ENCODE measurements at places on chromosomes 1 and 21.

DNA sequence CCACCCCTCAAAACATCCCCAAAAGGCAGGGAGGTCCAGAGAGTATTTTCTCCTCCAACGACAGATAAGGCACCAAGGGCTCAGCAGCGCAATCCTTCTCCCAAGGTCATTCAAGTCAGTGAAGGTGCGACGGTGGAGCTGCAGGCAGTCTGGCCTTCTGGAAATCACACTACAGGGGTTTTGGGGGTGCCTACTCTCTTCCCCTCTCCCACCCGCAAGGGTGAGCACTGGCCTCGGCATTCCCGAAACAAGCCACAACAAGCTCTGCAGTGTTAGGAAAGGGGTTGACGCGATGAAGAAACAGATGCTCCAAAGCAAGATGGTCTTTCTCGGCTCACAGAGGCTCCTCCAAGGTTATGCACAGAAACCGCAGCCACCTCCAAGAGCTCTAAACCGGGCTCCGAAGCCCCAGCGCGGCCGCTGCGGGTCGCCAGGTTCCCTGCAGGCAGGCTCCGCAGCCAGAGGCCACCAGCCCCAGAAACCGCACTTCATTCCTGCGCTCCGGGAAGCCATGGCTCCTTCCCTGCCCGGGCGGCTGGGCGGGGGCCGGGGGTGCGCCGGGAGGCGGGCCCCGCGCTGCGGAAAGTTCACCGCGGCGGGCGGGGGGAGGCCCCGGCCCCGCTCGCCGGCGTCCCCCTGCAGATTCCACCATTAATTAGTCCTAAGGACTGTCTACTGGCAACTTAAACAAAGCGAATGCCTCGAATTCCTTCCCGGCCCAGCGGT is 1.1 kb downstream of the LUZP1 start:
- peak; percentile 50 for DNase-seq

- no peak for DNase-seq
Measured at GRCh38 chr21:16072221-16072620, 342.4 kb downstream of the USP25 start.

GRCh38 chr1:237241038-237241437 is 199.1 kb downstream of the RYR2 start:
- no peak for DNase-seq

DNA sequence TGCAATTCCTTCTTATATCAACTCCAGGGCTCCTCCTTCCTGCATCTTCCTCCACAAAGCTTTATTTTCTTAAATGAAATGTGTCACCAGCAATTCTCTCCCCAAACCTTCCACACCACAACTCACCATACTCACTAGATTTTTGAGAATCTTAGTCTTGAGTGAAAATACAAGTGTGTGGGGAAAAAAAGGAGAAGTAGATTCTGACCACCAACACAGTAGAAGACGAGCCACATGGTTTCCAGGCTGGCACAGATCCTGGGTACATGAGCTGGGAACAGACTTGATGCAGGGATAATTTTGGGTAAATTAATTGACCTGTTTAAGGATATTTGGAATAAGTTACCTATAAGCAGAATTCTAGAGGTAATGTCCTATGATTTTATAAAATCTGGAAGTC is 72.8 kb upstream of the KCNJ15 start:
- DNase-seq = no peak

- no peak for DNase-seq
Measured at GRCh38 chr1:41800311-41800829, 118.4 kb downstream of the HIVEP3 start.

DNA sequence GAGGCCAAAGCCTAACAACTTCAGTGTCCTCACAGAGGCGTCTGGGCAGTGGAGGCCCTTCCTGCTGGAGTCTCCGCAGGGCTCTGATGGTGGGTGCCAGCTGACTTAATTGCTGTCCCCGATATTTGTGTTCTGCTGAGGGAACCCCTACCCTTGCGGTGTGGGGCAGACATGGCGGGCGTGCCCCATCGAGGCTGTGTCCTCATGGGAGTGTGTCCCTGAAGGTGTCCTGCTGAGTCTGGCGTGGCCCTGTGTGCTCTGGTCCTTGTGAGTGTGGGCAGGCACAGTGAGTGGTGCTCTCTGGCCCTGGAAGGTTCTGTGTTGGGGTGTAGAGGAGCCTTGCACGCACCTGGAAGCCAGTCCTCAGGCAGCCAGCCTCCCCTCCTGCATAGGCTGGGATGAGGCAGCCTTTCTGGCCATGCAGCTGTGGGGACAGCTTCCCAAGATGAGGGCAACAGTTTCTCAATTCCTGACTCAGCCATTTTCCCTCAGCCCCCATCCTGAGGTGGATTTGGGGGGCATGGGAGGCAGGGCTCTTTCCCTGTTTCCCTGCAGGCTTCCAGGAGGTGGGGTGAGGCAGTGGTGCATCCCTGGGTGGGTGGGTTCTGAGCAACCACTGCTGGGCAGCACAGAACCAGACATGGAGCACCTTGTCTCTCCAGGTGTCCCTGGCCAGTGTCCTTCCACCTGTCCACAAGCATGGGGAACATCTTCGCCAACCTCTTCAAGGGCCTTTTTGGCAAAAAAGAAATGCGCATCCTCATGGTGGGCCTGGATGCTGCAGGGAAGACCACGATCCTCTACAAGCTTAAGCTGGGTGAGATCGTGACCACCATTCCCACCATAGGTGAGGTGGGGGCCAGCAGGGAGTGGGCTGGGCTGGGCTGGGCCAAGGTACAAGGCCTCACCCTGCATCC is 6.5 kb downstream of the C1orf35 start:
- DNase-seq = no peak

- DNase-seq = no peak
Measured at GRCh38 chr21:33546086-33546485, 3.2 kb downstream of the SON start.

DNA sequence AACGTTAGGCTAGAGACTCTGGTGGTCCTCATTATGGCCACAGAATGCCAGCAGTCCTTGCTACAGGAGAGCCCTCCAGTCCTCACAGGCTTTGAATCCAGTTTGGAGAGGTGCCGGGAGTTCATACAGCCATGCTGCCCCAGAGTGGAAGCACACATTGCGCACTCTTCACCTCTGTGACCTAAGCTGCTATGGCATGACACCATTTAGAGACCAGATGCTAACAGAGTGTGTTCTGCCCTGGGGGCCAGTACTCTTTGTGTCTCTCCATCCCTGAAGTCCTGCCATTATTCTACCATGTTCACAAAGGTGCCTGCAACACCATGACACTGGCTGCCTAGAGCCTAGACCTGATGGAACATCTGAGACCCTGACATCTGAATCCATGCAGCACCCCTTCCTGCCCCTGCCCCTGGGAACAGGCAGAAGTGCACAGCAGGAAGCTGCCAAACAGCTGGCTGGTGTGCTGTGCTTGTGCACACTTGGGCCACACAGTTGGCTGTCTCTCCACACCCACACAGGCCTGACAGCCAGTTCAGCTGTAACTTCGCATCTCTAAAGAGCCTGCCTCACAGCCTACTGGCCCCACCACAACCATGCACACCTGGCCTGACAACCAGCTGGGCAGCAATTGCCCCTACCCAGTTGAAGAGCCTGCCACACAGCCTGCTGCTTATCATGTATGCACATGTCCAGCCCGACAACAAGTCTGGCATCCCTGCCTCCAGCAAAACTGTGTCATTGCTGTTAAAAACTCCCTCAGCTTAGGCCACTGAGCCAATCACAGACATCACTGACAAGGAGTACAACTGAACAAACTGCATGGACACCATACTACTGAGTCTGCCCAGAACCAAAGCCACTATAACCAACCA is 49.1 kb downstream of the MCOLN2 start:
- no peak for DNase-seq

DNA sequence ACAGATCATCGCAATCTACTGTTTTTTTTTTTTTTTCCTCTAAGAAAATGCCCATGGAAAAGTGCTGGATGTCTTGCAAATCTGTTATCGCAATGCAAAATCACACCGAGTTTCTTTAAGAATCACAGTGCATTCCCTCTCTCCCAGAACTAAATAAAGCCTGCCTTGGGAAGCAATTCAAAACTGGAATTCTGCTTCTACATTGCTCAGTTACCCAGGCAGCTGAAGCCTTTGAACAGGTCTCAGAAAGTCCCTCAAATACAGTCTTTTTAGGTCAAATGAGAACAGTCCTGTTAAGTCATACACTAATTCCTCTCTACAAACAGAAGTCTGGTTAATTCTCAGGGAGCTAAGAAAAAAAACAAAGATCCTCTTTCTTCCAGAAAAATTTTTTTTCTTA is 46.3 kb downstream of the SLC30A10 start:
- no peak for DNase-seq

DNA sequence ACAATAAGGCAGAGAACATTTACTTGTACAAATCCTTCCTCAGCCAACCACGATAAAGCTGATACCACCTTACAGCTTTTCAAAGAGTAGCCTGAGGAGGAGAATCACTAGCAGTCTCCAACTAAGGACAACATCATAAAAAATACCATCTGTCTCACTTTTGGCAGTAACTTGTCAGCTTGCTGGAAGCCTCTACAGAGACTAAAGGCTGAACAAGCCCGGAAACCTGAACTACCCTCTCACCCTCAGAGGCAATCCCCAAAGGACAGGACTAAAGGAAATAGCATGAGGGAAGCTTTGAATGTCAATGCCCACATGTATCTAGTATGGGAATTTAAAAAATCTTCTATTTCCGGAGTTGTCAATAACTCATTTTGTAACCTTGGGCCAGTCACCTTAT is 10.6 kb downstream of the SRSF4 start:
- no peak for DNase-seq

GRCh38 chr1:150332651-150333290 is 11.4 kb downstream of the PRPF3 start:
- no peak for DNase-seq

- peak; percentile 8 for DNase-seq
Measured at GRCh38 chr1:230636575-230637148, 5.6 kb upstream of the COG2 start.

DNA sequence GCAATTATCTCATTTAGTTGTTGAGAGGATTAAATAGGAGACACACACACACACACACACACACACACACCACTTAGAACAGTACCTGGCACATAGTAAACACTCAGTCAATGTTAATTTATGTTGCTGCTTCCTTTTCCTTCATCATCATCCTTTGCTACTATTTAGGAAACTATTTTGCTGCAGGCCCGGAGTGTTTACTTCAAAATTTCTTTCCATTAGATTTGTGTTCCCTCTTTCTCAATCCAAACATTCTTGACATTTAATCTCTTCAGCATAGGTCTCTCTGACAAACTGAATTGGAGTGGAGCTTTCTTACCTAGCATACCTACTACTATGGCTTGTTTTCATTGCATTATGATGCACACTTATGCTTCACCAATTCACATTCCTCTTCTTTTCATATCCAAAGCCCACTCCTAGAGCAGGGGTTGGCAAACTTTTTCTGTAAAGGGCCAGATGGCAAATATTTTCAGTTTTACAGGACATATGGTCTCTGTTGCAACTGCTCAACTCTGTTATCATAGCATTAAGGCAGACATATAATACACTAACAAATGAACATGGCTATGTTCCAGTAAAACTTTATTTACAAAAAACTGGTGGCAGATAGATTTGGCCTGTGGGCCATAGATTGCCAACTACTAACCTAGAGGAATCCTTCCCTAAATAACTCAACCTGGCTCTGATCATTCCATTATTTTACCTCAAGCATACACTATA is 49.5 kb downstream of the SCMH1 start:
- no peak for DNase-seq

DNA sequence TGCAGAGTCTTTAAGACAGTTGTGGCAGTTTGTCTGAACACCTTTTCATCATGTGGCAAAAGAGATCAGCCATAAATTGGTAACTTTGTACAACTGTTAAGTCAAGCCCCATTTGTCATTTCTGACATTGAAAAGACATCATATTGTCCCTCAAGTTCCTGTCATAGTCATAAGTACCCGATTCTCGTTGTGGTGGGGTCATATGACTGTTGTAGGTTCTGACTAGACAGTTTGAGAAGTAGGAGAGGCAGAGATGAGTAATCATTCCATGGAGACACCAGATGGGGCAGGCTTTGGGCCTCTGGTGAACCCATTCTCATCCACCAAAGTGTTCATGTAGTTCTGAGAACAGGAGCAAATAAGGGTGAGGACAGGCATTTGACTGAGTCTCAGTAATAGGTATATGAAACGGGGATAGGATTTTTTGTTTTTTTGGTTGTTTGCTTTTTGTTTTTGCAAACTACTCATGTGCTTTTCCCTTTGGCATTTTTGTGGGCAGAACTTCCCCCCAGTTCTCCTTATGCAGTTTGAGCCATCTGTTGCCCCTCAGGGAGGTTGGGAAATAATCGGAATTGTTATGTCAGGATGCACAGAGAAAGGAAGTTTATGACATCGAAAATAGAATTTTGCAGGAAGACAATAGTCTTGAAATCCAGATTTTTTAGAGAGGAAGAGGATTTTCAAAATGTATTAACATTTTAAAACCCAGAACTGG is 86.9 kb upstream of the KCNE2 start:
- DNase-seq = peak; percentile 27

- no peak for DNase-seq
Measured at GRCh38 chr1:178510155-178510554, 2.8 kb upstream of the TEX35 start.

- no peak for DNase-seq
Measured at GRCh38 chr1:184823080-184823479, 68.4 kb upstream of the EDEM3 start.

DNA sequence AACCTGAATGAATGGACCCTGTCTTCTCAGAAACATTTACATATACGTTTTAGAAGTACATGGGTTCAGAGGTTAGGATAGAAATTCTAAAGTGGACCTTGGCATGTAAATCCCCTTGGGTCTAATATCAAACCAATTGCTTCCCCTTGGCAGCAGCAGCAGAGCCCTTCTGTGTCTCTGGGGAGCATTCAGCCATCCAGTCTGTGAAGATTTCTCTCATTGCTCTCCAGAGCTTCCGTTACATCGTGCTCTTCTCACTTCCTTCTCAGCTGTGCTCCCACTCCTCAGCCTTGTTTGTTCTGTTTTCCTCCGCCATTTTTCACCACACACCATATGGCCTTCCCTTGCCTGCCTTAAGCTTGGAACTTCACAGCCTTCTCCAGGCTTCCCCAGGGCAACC is 61.5 kb upstream of the ATP1B1 start:
- no peak for DNase-seq

- DNase-seq = no peak
Measured at GRCh38 chr1:233356705-233356987, 29.1 kb downstream of the MAP3K21 start.

DNA sequence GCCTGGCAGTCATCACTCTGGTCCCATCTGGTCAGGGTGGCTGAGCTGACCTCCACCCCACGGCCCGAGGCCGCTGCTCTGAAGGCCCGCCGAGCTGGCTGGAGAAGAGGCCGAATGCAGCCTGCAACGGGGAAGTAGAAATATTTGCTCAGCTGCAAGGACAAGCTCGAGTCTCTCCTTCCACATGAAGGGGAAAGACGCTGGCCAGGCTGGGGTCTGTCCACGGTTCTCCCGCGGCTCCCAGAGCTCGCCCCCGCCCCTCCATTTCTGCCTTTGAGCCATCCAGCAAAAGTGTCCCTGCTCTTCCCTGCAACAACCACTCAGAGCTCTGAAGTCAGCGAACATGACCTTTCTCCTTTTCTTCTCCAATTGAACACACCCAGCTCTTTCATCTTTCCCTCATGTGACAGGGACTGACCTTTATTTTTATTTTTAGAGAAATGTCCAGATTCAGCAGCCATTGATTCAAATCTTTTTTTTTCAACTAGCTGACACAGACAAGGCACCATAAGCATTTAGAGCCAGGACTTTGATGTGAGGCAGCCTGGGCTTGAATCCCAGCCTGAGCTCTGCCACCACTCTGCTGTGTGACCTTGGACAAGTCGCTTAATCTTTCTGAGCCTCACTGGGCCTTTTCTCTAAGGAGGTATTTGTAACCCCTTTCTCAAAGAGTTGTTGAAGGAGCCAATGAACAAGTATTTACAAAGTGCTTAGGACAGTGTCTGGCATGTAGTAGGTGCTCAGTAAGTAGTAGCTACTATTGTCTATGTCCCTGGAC is 149.3 kb upstream of the WNT4 start:
- no peak for DNase-seq

Measured in stimulated activated CD4-positive, alpha-beta T cell treated with anti-CD3 and anti-CD28 coated beads, Interleukin-2, amount 100 ng/mL, for 24 hours (primary cell).